ENCODE measurements at places on chromosomes 3 and 15. TPM values are rescaled to one million over a fixed set of nuclear protein-coding genes. Genes with fewer than 3 reads are reported as not detected.

GRCh38 chr3:48470286-48470685 lies 23.7 kb downstream of the ATRIP start:
- no peak for DNase-seq

GRCh38 chr15:39709941-39710340 lies 72.7 kb downstream of the FSIP1 start:
- DNase-seq: no peak

- no peak for DNase-seq
Observed at GRCh38 chr15:81889485-81889881, 156.3 kb downstream of the MEX3B start.

GRCh38 chr3:134640872-134641470 lies 9.9 kb downstream of the KY start:
- DNase-seq: peak; percentile 14

MYL3 gene
- not detected for total RNA-seq

CACNA2D2 gene
- not detected for total RNA-seq
